C1 segment of cervical spinal cord (tissue), 14 donors: ENCODE measurements at places on chromosomes 3 and 15.

DNA sequence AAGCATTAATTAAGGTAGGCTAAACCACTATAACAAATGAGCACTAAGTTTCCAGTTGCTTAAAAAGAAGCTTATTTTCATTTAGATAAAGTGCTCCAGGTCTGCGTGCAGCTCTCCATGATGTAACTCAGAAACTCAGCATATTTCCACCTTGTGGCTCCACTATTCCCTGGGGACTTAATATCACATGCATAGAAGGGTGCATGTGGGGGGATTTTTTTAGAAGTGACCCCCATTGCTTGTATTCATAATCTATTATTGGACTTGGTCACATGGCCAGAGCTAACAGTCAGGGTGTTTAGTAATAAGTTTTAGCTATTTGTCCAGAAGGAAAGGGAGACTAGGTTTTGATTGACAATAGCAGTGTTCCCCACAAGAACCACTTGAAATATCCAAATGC lies 86.8 kb downstream of the TMCO5A start:
- no peak for DNase-seq

DNA sequence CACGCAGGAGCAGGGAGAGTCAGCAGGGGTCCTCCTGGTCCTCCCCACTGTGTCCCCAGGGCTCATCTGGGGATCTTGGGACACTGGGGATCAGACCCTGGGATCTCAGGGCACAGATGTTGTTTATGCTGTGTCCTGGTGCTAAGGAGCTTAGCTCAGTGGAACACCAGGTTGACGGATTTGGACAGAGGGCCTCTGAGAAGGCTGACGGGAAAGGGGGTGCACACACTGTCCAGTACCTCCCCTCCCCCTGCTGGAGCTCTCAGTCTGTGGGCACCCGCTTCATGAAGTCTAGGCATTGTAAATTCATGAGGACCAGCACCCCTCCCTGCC lies 21.9 kb upstream of the SEMA3F start:
- DNase-seq: no peak

DNA sequence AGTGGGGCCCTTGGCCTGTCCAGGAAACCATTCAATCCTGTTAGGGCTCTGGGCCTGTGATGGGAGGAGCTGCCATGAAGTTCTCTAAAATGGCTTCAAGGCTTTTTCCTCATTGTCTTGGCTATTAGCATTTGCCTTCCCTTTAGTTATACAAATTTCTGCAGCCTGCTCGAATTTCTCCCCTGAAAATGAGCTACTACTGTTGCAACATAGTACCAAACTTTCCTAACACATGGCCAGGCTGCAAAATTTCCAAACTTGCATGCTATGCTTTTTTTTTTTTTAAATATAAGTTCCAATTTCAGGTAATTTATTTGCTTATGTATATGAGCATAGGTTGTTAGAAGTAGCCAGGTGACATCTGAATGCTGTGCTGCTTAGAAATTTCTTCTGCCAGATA lies 560.8 kb upstream of the TBL1XR1 start:
- DNase-seq: no peak

DNA sequence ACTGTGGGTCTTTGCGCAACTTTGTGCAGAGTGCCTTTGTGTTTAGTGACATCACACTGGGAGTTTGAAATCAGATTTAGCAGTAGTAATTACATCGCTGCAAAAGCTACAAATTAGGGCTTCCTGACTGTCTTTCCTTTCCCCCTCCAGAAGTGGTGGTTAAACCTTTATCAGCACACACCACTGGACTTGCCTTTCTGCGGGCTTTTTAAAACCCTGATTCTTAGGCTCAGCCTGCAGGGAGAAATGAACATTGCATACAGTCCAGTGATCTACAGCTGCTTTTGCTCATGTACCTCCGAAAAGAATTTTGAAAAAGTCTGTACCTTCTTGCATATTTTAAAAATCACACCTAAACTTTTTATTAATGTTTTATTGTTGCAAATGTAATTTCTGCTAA lies 219.7 kb upstream of the NAALADL2 start:
- no peak for DNase-seq

DNA sequence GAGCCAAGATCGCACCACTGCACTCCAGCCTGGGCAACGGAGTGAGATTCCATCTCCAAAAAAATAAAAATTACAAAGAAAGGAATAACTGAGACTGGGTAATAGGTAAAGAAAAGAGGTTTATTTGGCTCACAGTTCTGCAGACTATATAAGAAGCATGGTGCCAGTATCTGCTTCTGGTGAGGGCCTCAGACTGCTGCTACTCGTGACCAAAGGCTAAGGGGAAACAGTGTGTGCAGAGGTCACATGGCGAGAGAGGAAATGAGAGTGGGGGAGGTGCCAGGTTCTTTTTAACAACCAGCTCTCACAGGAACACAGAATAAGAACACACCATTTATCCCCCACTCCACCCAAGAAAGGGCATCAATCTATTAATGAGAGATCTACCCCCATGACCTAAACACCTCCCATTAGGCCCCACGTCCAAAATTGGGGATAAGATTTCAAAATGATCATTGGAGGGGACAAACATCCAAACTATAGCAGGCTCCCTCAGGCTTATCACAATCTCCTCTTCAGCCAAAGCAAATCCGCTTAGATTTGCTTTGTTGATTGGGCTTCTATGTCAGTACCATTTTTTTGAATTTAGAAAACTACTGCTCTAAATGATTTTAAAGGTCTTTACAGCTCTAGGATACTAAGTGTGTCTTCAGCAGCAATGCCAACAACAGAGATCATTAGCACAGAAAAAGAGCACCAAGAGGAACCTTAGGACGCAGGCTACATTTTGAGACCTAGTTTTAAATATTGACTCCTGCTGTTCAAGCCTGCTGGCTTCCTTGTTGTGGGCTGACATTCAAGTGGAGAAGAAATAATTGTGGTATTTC lies 84.2 kb upstream of the TBL1XR1 start:
- DNase-seq: no peak

- DNase-seq: no peak
These were observed 162.2 kb downstream of the SMAD6 start for GRCh38 chr15:66864086-66864830.

DNA sequence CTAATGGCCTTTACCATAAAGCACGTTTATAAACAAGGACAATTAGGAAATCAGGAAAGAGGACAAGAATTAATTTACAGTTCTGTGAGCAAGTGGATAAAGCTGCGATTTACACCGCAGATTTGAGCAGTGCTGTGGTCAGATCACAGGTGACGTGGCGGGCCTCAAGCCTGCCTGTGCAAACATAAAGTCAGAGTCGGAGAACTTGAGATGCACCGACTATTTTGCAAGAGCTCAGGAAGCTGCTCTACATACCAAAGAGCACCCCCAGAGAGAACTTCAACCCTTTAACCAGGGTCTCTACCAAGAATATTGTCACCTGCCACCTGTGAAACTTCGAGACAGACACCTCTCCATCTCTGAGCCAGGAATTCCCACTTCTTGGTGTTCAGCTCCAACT lies 35.7 kb downstream of the MECOM start:
- DNase-seq: no peak

DNA sequence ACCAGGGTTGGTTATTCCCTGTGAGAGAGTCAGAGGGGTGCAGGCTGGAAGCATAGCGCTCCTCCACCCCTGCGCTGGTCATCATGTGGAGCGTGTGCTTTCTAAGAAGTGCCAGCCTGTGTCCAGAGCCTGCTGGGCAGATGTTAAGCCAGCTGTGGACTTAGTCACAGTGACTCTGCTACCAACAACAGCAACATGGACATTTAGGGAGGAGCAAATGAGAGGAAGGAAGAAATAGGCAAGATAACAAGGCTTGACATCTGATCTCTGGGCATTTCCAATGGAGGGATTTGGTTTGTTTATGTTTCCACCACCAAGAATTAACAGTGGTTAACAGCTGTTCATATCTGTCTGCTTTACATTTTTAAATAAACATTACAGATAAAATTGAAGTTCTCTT lies 36.4 kb upstream of the MYZAP start:
- no peak for DNase-seq

DNA sequence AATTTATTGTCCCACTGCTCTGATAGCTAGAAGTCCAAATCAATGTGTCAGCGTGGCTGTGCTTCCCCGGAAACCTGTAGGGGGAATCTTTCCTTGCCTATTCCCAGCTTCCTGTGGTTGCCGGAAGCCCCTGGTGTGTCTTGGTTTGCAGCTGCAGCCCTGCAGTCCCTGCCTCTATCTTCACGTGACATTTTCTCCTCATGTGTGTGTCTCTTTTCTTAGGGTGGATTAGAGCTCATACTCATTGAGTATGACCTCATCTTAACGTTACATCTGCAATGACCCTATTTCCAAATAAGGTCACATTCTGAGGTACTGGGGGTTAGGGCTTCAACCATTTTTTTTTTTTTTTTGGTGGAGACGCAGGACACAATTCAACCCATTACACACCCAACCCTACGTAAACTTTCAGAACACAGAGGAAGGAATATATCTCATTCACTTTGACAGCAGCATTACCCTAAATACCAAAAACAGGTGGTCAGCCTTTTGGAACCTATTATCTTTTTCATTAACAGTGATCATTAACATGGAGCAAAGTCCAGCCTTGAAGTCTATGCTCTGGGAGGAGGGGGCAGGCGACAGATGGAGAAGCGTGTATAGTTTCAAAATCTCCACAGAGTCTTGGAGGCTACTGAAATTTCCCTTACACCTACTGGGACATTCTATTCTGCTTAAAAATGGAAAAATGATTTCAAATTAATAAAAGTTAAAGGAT lies 88.6 kb downstream of the RYK start:
- DNase-seq: no peak

GRCh38 chr3:130699765-130700164 lies 46.9 kb downstream of the PIK3R4 start:
- DNase-seq: no peak

DNA sequence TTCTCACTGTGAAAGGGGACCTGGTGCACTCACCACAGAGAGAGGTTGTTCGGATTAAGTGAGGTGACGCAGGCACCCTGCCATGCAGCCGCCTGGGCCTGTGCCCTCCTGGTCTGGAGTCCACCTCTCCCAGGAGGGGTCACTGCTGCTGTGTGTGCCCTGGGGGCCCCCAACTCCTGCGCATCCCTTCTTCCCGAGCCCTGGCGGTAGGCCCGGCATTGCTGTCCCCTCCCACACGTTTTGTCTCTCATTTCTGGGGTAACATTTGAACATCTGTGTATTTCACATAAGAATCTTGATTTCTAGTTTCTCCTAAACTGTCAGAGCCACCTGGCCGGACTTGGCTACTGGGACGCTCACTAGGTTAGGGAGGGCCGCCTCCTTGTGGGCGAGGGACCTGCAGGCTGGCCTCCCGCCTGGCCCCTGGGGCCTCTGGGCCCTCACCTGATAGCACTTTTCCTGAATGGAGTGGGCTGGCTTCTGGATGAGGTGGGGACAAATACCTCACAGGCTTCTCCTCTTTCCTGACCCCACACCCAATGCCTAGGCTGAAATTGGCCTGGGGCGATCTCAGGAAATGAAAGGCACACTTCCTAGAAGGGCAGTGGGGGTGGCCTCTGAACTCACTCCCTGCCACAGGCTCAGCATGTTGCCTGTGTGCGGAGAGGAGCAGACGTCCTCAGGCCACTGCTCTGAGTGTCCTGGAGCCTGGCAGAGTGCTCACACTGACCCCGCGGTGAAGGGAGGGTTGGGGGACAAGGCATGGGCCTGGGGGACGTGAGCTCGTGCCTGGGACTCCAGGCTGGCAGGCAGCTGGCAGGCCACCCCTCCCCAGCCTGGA lies 104.2 kb upstream of the PRR23E start:
- no peak for DNase-seq

GRCh38 chr3:54087581-54088410 lies 34.6 kb upstream of the CACNA2D3 start:
- no peak for DNase-seq

DNA sequence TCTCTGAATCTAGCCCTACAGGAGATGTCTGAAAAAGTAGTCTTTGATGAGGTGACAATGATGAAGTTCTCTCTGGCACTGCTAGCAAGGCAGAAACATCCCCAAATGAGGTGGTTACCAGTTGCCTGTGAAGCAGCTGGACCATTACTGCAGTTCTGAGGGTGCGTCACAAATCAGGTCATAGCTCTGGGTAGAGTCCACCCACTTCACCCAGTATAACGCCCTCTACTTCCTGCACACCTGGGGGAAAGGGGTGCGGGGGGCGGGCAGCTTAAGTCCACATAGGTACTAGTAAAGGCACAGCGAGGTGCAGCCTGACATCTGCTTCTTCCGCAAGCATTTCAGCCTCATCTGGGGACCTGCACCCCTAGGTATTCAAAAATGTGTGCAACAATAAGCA lies 13.4 kb upstream of the SATB1 start:
- no peak for DNase-seq

DNA sequence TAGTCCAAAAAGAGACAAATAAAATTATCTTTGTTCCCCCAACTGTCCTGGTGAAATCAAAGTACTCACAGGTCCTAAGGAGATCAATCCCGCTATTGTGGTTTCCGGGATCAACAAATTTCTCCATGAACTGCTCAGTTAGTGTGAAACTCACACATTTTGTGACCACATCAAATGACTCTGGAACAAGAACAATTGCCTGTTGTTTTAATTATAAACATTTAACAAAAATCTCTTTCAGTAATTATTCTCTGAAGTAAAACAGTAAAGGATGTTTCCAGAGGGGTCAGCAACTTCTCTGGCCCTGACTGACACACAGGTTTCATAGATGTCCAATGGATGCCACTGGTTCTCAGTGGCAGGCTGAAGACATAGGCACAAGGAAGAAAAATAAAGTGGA lies 3.9 kb downstream of the CLDND1 start:
- peak; percentile 24 for DNase-seq

- no peak for DNase-seq
These were observed 18.5 kb downstream of the FSTL1 start for GRCh38 chr3:120432150-120432860.

- DNase-seq: no peak
These were observed 64.4 kb upstream of the PHLDB2 start for GRCh38 chr3:111794711-111795110.

DNA sequence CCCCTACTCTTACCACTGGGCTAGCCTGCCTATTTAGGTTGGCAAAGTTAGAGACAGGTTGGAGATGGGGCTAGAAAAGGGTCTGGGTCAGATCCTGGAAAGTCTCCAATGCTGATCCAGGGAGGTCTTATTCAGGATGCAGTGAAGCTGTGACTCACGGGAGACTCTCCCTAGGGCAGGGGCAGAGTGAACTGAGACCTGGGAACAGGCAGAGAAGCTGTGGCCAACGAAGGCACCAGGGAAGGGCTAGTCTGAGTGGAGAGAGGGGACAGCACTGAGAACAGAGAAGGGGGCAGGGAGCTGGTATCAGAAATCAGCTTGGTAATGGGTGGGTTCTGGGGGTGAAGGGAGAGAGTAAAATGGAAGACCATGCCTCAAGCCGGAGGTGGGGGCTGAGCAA lies 2.2 kb downstream of the LTF start:
- no peak for DNase-seq

DNA sequence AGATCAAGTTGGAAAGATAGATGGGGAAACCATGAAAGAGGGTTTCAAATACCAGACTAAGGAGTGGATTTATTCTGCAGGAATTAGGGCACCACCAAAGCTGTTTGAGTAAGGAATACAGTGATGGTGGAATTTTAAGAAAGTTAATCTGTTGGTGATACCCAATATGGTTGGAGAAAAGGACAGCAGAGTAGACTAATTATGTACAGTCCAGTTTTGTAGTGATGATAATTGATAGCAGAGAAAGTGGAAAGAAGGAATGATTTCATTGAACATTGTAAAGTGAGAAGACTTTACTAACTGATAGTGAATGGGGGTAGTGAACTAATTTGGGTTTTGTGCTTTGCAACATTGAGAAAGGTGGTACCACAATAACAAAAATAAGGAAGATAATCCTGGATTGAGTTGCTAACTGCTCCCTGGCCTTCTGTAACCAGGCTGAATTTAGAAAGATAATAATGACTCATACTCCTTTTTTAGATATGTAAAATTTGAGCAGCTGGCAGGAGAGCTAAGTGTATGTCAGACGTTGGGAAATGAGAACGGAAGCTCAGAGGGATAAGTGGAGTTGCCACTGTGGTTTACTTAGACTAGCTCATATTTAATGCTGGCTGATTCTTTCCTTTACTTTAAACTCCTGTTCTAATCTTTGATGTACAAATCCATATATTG lies 16.9 kb downstream of the TCAIM start:
- no peak for DNase-seq
